ENCODE measurements at places on chromosomes 5 and 9.

- DNase-seq: no peak
Measured at GRCh38 chr9:8450810-8451545, 651.4 kb upstream of the DMAC1 start.

DNA sequence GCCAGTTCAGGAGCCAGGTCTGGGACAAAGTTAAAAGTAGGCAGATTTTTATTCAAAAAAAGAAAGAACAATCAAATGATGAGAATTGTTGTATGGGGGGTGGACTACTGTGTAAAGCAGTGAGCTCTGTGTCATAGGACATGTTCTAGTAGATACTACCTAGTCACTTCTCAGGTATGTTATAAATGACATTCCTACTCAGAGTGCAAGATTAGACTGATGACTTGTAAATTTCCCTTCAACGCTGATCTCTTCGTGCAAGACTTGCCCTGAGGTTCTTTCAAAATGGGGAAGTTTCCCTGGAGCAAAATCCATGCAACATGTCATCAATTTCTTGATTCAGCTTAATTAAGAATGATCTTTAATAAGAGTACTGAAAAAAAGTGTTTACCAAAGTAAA lies 175.1 kb downstream of the RORB start:
- no peak for DNase-seq

- no peak for DNase-seq
Measured at GRCh38 chr5:1470762-1471211, 25.5 kb upstream of the SLC6A3 start.

DNA sequence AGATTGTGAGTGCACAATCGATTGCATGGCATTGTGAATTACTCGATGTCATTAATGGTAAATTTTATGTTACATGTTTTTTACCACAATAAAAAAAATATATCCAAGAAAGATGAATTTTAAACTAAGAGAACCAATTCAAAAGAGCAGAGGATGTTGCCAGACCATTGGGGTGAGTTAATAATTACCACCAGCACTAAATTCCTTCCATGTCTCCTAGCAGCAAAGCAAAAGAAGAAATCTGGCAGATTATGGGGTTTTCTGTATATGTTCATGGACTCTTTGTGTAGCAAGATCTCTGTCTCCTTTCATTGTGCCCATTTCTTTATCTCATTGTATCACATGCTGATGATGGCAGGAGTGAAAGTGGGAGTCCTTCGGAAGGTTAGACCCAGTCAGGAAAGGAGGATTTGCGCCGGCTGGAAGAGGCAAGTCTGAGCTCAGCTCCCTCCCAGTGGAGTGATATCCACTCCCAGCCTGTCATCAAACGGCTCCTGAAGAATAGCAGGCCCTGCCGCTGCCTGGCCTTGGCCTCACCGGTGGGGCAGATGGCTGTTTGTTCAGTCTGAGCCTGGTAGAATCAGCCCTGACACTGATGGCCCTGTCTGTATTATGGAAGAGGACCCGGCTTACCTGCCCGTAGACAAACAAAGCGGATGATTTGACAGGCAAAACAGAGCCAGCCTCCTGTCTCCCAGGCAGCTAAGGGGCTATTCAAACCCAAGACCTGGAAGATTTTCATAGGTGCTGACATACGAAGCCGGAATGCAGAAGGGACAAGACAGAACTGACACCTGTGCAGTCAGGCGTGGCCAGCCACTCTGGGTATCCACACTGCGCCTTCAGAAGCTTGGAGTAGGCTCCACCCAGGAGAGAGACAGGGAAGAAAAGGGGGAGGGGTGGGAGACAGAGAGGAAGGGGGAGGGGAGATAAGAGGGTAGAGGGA lies 21.9 kb upstream of the FOXE1 start:
- DNase-seq: no peak

DNA sequence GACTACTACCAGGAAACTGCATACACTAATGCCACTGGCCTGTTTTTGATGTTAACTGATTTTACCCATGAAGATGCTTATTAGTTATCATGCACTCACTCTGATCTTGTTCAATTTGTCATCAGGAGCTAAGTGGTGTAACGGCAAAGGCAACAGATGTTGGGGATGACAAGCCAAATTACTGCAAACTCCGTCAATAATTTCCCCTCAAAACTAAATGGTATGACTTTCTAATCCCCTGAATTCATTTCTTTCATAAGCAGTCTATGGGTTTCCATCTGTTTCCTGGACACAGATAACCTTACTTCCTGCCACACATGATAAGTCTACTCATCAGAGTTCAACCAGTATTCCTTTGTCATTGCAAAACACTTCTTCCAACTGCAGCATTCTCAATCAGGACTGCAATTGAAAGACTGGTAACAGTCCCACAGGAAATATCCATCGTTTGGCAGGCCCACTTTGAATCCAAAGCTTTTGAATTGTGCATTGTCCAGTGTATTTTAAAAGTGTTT lies 96.2 kb upstream of the SMC2 start:
- no peak for DNase-seq

- peak; percentile 43 for DNase-seq
Measured at GRCh38 chr9:113516840-113517577, 53.5 kb downstream of the RGS3 start.

GRCh38 chr9:88803546-88804253 lies 187.6 kb upstream of the S1PR3 start:
- peak; percentile 61 for DNase-seq

DNA sequence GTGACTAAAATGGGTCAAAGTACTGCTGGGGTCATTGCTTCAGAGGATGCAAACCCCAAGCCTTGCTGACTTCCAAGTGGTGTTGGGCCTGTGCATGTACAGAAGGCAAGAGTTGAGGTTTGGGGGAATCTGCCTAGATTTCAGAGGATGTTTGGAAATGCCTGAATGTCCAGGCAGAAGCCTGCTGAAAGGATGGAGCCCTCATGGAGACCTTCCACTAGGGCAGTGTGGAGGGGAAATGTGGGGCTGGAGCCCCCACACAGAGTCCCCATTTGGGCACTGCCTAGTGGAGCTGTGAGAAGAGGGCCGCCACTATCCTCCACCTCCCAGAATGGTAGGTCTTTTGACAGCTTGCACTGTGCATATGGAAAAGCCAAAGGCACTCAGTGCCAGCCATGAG lies 377.7 kb upstream of the TRPC7 start:
- no peak for DNase-seq

- DNase-seq: no peak
Measured at GRCh38 chr9:93209576-93210323, 25.8 kb downstream of the WNK2 start.

GRCh38 chr9:121569266-121569648 lies 69.6 kb upstream of the GGTA1 start:
- peak; percentile 19 for DNase-seq

GRCh38 chr9:68949271-68950000 lies 64.5 kb downstream of the PRKACG start:
- DNase-seq: peak; percentile 1

Data from EL (cell line).